Placental epithelial cell (primary cell): ENCODE measurements at places on chromosomes 6 and 20. TPM values are rescaled to one million over a fixed set of nuclear protein-coding genes. Genes with fewer than 3 reads are reported as not detected.

ARFRP1 gene
- total RNA-seq, result 18.1 and 22.4 TPM in 2 replicates

ZFP57 gene
- 1.6 TPM in 2 replicates for total RNA-seq

NKAIN4 gene
- not detected in 2 replicates for total RNA-seq

C20orf202 gene
- under 0.01 TPM in 1 of 2 replicates, not detected in the other for total RNA-seq

ATP5F1E gene
- 17.6 and 26.7 TPM in 2 replicates for total RNA-seq

BIRC7 gene
- 0.39 TPM in 1 of 2 replicates, not detected in the other for total RNA-seq

GABRR1 gene
- not detected in 2 replicates for total RNA-seq

CD24 gene
- 56.3 and 150 TPM in 2 replicates for total RNA-seq

GLP1R gene
- total RNA-seq, result not detected in 2 replicates

SLC4A11 gene
- 1.6 and 2.2 TPM in 2 replicates for total RNA-seq

PSORS1C2 gene
- total RNA-seq, result not detected in 2 replicates

OR12D1 gene
- total RNA-seq, result not detected in 2 replicates

TBXT gene
- not detected in 2 replicates for total RNA-seq

GSTA2 gene
- not detected in 2 replicates for total RNA-seq

FHL5 gene
- not detected in 2 replicates for total RNA-seq

CGA gene
- total RNA-seq, result not detected in 2 replicates

CDK19 gene
- total RNA-seq, result 10.2 and 16.5 TPM in 2 replicates

RIPOR2 gene
- 22.8 and 30.5 TPM in 2 replicates for total RNA-seq
